ENCODE measurements at places on chromosomes 3 and 15.
A peak's percentile ranks its signal among the peaks of the same experiment; 100 is the strongest.

- no peak for DNase-seq
These were observed 31.0 kb downstream of the CEP63 start for GRCh38 chr3:134516905-134517304.

- DNase-seq = no peak
These were observed 1.5 kb downstream of the WHAMM start for GRCh38 chr15:82810890-82811426.

DNA sequence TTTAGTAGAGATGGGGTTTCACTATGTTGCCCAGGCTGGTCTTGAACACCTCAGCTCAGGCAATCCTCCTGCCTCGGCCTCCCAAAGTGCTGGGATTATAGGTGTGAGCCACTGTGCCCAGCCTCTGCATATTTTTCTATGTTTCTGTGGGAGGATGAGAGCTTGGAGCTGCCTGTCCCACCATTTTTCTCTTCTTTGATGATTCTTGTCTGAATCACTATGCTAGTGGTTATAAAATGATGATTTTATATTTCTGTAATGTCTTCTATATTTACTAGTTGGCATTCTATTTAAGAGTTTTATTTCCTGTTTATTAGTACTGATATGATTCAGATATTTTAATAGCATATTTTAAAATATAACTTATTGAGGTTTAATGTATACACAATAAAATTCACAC lies 69.7 kb downstream of the CHCHD6 start:
- no peak for DNase-seq

GRCh38 chr3:151875759-151876158 lies 2.3 kb downstream of the SUCNR1 start:
- peak; percentile 46 for DNase-seq

DNA sequence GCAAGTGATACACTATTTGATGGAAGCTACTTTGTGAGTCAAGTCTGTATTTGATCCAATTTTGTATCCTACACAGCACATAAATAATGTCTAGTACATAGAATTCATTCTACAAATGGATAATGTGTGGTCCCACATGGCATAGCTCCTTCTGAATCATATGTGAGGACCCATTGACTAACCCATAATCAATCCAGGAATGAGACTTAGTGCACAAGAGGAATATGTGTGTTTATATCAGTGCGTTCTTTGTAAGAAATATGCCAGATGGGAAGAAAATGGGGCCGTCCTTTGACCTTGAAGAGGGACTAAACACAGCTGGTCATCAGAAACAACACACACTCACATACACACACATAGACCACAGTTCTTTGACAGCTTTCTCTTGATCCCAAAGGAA lies 282.7 kb upstream of the SEMA6D start:
- no peak for DNase-seq

DNA sequence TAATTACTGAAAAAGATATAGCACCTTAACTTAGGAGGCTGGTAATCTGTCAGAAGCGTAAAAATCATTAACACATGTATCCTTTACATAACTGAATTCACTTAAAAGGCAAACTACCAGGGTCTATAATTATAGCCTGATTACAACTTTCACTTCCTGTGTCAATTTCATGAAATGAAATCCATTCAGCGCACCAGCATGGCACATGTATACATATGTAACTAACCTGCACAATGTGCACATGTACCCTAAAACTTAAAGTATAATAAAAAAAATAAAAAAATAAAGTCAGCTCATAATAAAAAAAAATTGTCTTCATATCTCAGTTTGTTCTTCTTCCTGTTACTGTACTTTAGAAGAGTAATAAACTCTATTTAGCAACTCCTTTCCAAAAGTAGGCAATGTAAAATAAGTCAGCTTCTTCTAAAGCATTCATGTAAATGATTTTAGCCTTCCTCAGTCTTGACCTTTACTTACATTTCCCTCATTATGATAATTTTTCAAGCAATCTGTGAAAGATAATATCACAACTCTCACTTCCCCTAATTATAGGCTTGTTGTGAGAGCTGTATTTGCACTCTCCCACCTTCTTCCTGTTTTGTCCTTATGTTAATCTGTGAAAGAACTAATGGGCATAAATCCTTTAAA lies 50.1 kb downstream of the KBTBD8 start:
- no peak for DNase-seq

GRCh38 chr15:73582851-73583379 lies 50.3 kb downstream of the NPTN start:
- DNase-seq = no peak

GRCh38 chr3:158264894-158265293 lies 155.0 kb downstream of the RSRC1 start:
- no peak for DNase-seq

DNA sequence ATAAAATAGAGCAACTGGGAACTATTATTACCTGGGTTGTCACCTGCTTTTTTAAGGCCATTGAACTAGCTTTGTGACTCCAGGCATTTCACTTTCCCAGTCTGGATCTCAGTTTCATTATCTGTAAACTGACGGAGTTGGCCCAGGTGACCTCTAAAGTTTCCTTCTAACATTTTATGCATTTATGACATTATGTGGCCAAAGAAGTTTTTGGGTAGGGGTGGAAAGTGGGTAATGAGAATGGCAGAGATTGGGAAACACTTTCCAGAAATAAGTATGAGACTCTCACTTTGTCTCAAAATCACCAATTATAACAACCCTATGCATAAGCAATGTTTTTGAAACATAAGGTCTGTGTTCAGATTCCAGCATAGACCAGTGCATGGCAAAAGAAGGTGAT lies 99.1 kb upstream of the ARHGEF3 start:
- no peak for DNase-seq

GRCh38 chr15:62066663-62067447 lies at the start of gene C2CD4A:
C2CD4A (plus strand) TSS chr15:62066977; CDS start chr15:62067614, 637 bp downstream.
- no peak for DNase-seq

DNA sequence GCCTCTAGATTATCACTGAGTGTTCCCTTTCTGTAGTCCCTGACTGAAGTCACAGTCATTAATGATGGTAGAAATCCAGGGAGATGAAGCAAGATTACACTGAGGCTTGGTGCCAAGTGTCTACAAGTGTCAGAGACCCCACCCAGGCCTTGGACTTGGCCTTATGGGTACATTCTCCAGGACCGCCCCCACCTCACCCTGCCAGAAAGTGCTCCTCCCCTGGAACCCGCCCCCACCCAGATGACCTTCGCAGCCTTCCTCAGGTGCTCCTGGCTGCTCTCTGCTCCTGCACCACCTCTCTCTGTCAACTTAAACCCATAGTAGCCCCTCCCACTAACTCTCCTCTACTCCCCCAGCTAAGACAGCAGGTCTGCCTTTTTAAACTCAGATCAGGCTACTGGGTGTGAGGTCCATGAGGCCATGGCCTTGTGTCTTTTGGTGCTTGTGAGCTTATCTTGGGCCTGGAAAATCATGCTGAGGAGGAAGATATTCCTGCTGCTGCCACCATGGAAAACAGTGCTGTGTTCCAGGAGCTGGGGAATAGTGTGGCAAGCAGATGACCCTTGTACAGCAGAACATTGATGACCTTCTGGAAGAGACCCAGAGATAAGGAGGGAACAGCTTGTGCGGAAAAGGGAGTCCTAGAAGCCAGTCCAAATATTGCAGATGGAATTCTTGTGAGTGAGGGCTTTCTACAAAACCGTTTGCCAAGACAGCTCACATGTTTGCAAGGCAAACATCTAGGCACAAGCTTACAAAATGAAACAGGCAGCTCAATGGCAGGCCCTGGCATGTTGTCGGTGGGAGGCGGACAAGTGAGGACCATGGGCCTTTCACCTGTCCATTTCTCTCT lies 40.3 kb upstream of the NDUFB4 start:
- no peak for DNase-seq

DNA sequence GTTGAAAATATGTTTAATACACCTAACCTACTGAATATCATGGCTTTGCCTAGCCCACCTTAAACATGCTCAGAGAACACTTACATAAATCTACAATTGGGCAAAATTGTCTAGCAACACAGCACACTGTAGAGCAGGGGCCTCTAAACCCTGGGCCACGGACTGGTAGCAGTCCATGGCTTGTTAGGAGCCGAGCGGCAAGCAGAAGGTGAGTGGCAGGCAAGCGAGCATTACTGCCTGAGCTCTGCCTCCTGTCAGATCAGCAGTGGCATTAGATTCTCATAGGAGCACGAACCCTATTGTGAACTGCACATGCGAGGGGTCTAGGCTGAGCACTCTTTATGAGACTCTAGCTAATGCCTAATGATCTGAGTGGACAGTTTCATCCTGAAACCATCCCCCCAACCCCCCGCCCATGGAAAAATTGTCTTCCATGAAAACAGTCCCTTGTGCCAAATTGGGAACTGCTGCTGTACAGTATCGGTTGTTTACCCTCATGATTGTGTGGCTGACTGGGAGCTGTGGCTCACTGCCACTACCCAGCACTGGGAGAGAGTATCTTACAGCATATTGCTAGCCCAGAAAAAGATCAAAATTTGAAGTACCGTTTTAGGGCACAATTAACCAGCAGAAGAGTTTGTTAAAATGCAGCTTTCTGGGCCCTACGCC lies 26.1 kb downstream of the CMSS1 start:
- no peak for DNase-seq

GRCh38 chr15:84822653-84823281 lies 5.6 kb downstream of the ALPK3 start:
- no peak for DNase-seq

DNA sequence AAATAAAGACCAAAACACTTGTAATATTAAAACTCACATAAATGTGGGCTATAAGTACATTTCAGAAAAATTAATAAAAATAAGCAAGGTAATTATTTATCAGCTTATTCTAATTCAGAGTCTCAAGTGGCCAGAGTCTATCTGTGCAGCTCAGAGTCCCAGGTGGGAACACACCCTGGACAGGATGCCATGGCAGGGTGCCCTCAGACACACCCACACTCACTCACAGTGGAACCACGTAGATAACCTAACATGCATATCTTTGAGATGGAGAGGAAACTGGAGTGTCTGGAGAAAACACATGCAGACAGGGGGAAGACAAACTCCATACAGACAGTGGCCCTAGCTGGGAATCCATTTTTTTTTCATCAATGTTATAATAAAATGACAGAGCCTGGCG lies 37.2 kb downstream of the FSIP1 start:
- DNase-seq = no peak

GRCh38 chr3:152760024-152760563 lies 74.8 kb upstream of the P2RY1 start:
- no peak for DNase-seq
